Epithelial cell of proximal tubule (primary cell): ENCODE measurements at places on chromosomes 7 and 10. TPM values are rescaled to one million over a fixed set of nuclear protein-coding genes. Genes with fewer than 3 reads are reported as not detected.

- no peak for DNase-seq
These were observed at the start of gene BAIAP2L1 for GRCh38 chr7:98400542-98401340. Gene BAIAP2L1 (minus strand): TSS chr7:98401090. CDS start chr7:98400852, 238 bp downstream.

The GNAT3 gene
- total RNA-seq = not detected in 2 replicates

The CISD1 gene
- 53.8 and 66.4 TPM in 2 replicates for total RNA-seq

GRCh38 chr7:50598460-50599343, 33.5 kb upstream of the DDC start:
- no peak for DNase-seq

DNA sequence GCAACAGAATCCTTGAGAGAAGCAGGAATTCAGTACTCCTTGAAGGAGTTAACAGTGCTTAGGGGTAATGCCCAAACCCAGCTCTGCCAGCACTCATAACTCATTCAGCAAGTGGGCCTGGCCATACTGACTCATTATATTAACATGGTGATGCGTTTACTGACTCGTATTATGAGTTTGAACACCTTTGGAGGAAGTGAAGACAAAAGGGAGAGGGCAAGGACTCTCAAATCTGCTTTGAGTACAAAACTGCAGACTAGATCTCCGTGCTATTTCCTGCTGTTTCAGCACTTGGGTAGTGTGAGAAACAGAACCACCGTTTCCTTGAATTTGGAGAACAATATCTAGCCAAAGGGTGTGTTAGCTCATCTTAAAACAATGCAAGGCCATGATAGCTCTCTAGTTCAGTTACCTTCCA, 30.8 kb downstream of the SLC16A9 start:
- DNase-seq = peak; percentile 6

The NUTM2E gene
- 0.22 TPM in 1 of 2 replicates, not detected in the other for total RNA-seq

DNA sequence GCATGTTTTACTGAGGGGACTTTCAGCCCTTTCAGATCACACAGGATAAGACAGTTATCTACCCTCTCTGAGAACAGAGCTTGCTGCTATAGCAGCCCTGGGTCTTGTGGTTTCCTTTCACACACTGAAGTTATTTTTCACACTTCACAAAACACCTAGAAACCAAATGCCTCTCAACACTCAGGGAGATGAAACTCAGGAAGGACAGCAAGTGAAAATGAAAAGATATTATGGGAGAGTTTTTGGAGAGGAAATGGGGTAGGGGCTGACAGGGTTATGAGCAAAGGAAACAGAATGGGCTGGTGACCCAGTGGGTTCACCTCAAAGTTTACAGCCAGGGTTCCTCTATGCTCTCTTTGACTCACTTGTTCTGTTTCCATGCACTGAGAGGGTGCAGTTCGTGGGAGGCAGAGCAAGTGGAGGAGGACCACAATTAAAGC, 17.0 kb upstream of the GIMAP2 start:
- DNase-seq = no peak

DNA sequence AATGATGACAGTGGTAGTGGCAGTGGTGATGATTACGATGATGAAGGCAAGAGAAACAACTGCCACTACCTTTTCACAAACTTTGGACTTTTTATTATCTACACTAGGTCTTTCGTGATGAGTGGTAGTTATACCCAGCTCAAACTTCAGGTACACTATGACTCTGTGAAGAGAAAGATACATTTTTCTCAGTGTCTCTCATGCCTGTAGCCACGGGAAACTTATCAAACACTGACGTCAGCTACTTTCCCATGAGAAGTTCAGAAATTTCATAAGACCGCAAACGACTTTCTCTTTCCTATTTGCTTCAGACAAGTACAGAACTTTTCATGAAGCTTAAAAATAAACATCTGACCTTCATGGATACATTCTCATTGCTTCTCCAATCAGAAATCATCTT, 57.0 kb downstream of the CALD1 start:
- no peak for DNase-seq

DNA sequence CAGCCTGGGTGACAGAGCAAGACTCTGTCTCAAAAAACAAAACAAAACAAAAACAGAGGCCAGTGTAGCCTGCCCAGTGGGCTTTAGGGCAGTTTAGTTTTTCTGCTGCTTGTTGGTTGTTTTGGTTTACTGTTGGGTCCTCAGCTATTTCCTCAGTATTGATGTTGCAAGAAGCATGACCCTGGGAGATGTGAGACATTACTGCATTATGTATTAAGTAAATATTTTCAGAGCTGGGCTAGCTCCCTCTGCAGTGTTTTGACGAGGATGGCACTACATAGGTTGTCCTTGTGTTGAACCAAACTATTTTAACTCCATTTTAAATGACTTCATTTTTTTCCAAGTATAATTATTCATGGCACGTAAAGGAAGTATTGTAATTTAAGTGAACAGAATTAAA, 4.8 kb downstream of the AKAP9 start:
- DNase-seq = no peak

- DNase-seq = no peak
These were observed 42.3 kb upstream of the VDAC2 start for GRCh38 chr10:75168275-75168674.

- DNase-seq = no peak
These were observed 221.7 kb downstream of the KIAA1217 start for GRCh38 chr10:24430591-24430990.

DNA sequence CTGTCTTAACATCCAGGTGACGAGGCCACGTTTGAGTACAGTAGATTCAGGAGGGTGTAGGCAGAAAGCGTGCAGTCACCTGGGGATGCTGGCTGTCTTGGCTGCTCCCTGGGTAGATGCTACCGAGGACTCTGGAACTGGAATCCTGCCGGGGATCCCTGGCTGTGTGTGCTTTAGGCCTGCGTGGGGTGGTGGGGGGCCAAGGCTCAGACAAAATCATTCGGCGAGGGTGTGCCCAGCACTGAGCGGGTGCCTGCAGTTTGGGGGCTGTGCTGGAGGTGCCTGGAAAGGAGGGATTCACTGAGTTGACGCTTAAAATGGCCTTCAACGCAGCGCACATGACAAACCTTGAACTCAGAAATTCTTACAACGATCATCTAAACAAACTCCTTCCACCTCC, 93.5 kb upstream of the PODXL start:
- no peak for DNase-seq

The ZYX gene
- 117 and 152 TPM in 2 replicates for total RNA-seq

DNA sequence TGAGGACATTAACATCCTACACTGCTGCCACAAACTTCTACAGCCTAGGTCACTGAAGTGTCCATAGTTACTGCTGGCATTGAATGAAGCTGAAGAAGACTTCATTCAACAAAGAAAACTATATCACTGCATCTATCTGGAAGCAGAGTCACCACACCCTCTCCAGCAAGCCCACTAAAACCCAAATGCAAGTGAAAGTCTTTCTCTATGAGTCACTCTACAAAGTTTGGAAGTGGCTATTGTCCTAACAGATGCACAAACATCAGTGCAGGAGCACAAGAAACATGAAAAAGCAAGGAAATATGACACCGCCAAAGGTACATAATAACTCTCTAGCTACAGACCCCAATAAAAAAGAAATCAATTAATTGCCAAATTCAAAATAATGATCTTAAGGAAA, 43.5 kb upstream of the CAMK2B start:
- no peak for DNase-seq

DNA sequence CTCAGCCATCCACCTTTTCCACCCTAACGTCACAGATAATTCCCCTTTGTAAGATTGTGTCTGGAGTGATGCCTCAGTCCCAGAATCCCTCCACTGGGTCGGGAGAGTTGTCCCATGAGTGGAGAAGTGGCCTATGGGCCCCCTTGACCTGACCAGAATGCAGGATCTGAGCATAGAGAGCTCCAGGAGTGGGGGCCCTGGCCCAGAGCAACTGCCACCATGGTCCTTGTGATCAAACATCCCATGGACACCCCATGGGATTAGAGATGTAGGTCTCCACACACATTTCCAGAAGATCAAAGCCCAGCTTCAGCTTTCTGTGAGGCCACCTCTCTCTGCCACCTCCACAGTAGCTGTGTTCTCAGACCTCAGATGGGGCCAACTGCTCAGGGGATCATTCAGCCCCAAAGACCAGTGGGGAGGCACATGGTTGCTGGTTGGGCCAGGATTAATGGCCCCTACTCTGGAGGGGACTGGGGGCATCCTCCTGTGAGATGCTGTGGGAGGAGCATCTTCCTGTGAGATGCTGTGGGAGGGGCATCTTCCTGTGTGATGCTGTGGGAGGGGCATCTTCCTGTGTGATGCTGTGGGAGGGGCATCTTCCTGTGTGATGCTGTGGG, 28.5 kb upstream of the DPYSL4 start:
- DNase-seq = no peak

DNA sequence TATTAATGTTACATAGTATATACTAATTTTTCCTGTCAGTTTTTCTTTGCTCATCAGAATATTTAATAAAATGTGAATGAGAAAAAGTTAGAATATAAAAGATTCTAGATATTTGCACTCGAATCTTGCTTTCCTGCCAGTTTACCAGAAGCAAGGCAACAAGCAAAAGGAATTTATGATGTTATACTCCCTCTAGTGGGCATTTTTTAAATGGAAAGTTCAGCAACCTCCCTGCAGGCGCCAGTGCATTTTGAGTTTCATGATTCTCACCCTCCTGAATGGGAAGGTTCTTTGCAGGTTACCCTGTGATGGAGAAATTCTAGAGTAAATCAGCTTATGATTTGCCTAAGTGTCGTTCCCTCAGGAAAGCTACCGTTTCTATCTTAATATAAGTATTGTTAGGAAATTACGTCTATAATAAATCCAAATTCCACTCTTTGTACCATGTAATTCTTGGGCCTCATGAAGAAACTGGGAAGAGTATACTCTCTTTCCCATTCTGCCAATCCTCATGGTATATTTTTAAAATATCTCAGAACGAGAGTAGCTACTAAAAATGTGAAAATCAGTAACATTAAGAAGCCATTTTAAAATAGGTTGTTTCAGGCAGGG, 350.0 kb downstream of the CRPPA start:
- DNase-seq = no peak

DNA sequence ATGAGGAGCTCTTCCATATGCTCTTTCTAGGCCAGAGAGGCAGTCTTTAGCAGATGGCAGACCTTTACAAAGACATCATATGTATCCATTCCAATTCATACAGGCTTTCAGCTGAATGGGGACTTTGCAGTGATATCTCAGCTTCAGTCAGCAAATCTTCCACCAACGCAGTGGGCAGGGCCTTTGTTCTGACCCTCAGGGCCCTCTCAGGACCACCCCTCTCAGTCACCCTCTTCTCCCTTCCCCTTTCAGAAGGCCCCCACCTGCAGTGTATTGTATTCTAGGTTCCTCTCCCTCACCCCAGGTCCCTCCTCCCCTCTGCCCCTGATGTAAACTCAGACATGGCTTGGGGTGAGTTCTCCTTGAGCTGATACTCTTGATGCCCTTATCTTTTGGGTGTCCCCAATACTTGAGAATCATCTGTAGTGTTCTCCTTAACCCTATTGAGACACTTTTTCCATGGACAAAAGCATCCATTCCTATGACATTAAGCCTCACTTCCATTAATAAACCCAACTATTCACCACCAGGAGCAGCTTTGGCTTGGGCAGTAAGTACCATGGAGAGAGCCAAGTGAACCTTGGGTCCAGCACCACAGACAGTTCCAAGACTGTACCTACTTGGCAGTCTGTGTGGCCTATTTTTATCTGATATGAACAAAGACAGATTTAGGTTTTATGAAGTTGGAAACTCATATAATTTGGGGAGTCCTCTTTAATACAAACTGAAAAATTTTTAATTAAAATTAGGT, 62.7 kb downstream of the ADCYAP1R1 start:
- peak; percentile 2 for DNase-seq

The ATOH7 gene
- total RNA-seq = 0.58 TPM in 1 of 2 replicates, not detected in the other

GRCh38 chr10:73768881-73769280, 13.0 kb upstream of the CHCHD1 start:
- no peak for DNase-seq

DNA sequence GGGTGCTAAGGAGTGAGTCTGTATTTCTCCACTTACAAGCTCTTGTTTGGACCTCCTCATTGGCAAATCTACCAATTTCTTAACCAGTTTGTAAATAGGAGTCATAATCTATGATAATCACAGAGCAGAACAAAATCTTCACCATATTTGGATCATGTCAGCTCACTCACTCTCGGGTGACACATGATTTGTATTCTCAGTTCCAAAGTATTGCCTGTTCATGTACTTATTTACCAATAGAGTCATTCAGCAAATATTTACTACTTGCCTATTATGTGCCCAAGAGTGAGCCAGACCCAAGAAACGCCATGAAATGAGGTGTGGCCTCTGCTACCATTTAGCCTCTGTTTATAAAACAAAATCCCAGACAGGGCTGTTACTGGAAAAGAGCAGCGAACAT, 114.8 kb downstream of the TSPAN12 start:
- peak; percentile 52 for DNase-seq

The PRKAR2B gene
- total RNA-seq = 4.1 and 5.2 TPM in 2 replicates

GRCh38 chr7:133936074-133936473, 191.1 kb upstream of the LRGUK start:
- no peak for DNase-seq

GRCh38 chr7:85750454-85750949, 563.6 kb upstream of the SEMA3D start:
- DNase-seq = no peak

GRCh38 chr7:141024668-141025067, 9.9 kb upstream of the MRPS33 start:
- no peak for DNase-seq

DNA sequence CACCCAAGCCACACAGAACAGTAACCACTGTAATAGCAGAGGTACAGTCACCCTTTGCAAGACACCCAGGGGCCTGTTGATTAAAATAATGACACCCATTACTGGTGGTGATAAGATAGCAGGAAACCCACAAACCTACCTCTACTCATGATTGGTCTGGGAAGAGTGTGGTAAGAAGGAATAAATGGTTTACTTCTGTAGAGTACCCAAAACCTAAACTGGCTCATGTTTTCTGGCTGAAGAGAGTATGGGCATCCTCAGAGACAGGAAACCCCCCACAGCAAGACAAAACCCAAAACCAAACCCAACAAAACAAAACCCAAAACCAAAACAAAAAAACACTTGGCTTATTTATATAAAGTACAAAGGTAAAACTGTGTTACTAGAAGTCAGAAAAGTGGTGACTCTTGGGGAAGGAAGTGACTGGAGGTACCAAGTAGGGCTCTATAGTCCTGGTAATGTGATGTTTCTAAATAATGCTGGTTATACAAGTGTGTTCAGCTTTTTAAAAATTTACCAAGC, 15.5 kb upstream of the DNAJB12 start:
- no peak for DNase-seq

DNA sequence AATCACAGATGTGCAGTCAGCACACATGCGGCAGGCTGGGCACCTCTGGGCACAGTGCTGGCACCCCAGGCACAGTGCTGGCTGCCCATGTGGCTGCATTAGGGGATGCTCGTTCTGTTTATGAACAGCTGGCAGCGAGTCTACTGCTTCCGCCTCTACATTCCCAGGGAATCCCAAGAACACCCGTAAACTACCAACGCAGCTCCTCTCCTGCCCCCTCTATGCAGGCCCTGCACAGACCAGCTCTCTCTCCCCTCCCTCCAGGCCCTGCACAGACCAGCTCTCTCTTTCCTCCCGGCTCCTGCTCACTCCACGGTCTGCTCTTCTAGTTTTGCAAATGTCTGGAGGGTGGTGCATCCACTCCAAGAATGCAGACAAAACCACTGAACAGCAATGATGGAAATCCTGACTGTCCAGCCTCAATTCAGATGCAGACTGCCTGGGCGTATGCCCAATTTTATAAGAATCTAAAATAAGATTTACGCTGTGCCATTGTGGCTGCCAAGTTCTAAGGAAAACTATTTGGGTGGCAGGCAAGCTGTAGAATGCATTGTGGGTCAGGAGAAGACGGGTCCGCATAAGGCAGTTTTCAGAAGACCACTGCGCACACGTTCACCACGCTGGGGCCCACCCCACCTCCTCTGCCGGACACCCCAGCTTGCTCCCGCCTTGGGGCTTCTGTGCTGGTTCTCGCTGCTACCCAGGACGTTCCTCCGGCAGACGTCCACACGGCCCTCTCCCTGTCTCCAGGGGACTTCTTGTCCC, 234.6 kb downstream of the ZMYND11 start:
- DNase-seq = no peak
